Mesenteric fat pad (tissue), 1 donor: ENCODE measurements at places on chromosomes 3 and 15. TPM values are rescaled to one million over a fixed set of nuclear protein-coding genes. Genes with fewer than 3 reads are reported as not detected.

EPB42 gene
- 2.8 TPM for total RNA-seq

TMCO5A gene
- total RNA-seq = not detected

BNC1 gene
- total RNA-seq = 0.42 TPM

MYZAP gene
- total RNA-seq = 65.5 TPM

ZNF35 gene
- 11.7 TPM for total RNA-seq

ZNF662 gene
- 5.7 TPM for total RNA-seq

ALDH1A3 gene
- 194 TPM for total RNA-seq

C2CD4A gene
- total RNA-seq = not detected

FEZF2 gene
- not detected for total RNA-seq

FBXL22 gene
- 1.0 TPM for total RNA-seq

MASP1 gene
- total RNA-seq = 3.2 TPM

NRG4 gene
- not detected for total RNA-seq

ITPKA gene
- 0.16 TPM for total RNA-seq

CCDC33 gene
- not detected for total RNA-seq

SERPINI2 gene
- not detected for total RNA-seq

SPTSSB gene
- not detected for total RNA-seq

ERC2 gene
- 1.1 TPM for total RNA-seq

TUSC7 gene
- not detected for total RNA-seq

ONECUT1 gene
- not detected for total RNA-seq

UBE2E2 gene
- total RNA-seq = 64.6 TPM

IL20RB gene
- 3.6 TPM for total RNA-seq

MOBP gene
- not detected for total RNA-seq

RASL12 gene
- 4.7 TPM for total RNA-seq

HRH1 gene
- total RNA-seq = 3.8 TPM

NUDT16 gene
- total RNA-seq = 26.9 TPM

SCN11A gene
- 0.32 TPM for total RNA-seq

SLC25A20 gene
- total RNA-seq = 46.1 TPM

TAGLN3 gene
- total RNA-seq = not detected

ECE2 gene
- not detected for total RNA-seq

VGLL3 gene
- total RNA-seq = 129 TPM

RARRES1 gene
- 578 TPM for total RNA-seq

GOLGA8T gene
- not detected for total RNA-seq

POMGNT2 gene
- total RNA-seq = 16.1 TPM

TTC21A gene
- 3.1 TPM for total RNA-seq

TKT gene
- total RNA-seq = 416 TPM

EFCAB12 gene
- 1.1 TPM for total RNA-seq

ZIC4 gene
- not detected for total RNA-seq

GOLGA6L4 gene
- total RNA-seq = 4.4 TPM
